ENCODE measurements at places on chromosomes 6 and 20. TPM values are rescaled to one million over a fixed set of nuclear protein-coding genes. Genes with fewer than 3 reads are reported as not detected.

DNA sequence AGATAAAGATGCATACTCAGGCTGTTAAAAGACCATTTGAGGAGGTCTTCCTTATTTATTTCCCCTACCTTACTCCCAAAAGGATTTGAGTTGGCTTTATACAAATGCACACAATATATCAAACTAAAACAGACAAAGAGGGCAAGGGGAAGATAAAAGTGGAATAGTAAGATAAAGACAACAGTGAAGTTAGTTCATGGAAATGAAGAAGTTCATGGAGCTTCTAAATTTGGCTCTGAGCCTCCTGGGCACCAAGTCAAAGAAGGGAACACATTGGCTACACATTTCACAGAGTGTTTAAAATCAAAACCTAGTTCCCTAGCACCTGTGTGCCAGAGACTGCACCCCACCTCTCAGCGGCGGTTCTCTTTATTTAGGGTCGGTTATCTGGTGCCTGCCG is 25.8 kb upstream of the ARMC2 start:
- DNase-seq = no peak

DNA sequence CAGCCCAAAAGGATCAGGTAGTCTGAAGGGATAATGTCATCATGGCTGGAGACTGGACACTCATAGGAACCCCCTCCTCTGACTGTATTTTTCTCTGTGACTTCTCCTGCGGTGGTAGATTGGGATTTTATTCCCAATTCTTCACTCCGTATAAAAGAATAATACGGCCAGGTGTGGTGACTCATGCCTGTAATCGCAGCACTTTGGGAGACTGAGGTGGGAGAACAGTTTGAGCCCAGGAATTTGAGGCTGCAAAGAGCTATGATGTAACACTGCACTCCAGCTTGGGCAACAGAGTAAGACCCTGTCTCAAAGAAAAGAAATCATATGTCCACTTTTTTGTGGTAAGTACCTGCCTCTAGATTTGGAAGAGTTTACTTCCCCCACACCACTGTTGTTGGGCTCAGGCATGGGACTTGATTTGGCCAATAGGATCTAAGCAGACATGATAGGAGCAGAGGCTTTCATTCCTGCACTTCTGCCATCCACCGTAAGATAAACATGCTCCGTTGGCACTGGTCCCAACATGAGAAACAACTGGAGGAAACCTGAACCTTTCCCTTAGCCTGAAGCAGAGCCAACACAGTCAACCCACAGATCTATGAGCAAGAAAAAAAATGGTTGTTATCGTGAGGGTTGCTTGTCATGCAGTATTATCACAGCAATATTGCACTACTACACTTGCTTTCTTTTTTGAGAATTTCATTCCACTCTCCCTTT is 82.0 kb downstream of the JPH2 start:
- DNase-seq = peak; percentile 68

LY6G6C gene
- 0.35 TPM for total RNA-seq

DNA sequence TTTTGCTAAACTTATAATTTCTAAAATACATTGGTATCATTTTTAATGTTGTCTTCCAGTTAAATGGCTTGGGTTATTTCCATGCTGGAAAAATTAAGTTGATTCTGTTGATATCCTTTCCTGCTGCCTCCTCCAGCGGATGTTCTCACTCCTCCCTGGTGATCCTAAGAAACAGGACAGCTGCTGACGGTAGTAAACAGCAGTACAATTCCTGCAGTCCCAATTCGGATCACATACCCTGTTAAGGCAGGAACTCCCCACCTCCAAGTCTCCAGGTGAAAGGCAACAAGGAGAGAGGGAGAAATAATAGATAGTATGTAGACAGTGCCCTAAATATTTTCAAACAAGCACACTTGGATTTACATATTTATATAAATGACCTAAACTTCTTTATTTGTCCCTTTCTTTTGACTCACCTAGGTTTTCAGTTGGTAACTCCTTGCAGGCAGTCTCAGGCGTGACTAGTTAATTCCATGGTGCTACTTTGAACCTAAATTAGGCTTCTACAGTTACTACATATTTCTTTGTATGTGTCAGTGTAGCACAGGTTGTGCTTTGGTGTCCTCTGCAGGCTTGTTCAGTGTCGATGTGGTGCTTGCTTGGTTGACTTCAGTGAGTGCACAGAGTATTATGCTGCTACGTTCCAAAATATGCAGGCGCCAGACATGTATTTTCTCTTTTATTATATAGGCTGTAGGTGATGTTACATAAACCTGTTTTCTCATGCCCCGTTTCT is 126.0 kb downstream of the ADGRB3 start:
- no peak for DNase-seq

DNA sequence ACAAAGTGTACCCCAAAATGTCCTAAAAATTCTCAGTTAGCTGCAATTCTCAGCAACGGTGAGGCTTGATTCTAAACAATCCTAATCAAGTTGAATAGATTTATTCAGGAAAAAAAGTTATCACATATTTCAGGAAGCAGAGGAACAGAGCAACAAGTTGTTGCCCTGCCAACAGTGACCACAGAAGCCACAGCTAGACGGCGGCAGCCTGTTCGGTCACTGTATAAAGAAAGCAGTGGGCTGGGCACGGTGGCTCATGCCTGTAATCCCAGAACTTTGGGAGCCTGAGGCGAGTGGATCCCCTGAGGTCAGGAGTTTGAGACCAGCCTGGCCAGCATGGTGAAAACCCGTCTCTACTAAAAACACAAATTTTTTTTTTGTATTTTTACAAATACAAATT is 171.2 kb upstream of the BMP5 start:
- DNase-seq = peak; percentile 94

DNA sequence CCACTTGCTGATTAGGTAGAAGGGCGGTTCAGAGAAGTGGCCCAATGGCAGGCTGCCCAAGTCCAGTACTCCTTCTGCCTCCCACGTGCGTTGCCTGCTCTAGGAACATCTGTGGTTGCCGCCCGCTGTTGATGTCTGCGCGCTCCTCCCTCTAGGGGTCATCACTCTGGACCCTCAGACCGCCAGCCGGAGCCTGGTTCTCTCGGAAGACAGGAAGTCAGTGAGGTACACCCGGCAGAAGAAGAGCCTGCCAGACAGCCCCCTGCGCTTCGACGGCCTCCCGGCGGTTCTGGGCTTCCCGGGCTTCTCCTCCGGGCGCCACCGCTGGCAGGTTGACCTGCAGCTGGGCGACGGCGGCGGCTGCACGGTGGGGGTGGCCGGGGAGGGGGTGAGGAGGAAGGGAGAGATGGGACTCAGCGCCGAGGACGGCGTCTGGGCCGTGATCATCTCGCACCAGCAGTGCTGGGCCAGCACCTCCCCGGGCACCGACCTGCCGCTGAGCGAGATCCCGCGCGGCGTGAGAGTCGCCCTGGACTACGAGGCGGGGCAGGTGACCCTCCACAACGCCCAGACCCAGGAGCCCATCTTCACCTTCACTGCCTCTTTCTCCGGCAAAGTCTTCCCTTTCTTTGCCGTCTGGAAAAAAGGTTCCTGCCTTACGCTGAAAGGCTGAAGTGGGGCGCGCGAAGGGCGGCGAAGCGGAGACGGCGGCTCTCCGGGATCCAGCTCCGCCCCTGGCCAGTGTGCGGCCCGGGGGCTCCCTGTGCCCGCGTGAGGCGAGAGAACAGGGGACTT is 8.5 kb downstream of the TRIM15 start:
- no peak for DNase-seq

GRCh38 chr6:43891072-43891870 is 121.3 kb downstream of the VEGFA start:
- DNase-seq = no peak

TPBG gene
- 9.0 TPM for total RNA-seq

SPATS1 gene
- total RNA-seq = not detected

FOXS1 gene
- not detected for total RNA-seq

EMILIN3 gene
- total RNA-seq = not detected

- no peak for DNase-seq
These were observed 82.1 kb upstream of the SRSF6 start for GRCh38 chr20:43375591-43375990.

LSM14B gene
- 34.0 TPM for total RNA-seq

- no peak for DNase-seq
These were observed 37.6 kb upstream of the CD83 start for GRCh38 chr6:14079971-14080370.

GRCh38 chr6:17007749-17008148 is 94.1 kb upstream of the STMND1 start:
- no peak for DNase-seq

ZNF831 gene
- not detected for total RNA-seq

GDAP1L1 gene
- not detected for total RNA-seq

DNA sequence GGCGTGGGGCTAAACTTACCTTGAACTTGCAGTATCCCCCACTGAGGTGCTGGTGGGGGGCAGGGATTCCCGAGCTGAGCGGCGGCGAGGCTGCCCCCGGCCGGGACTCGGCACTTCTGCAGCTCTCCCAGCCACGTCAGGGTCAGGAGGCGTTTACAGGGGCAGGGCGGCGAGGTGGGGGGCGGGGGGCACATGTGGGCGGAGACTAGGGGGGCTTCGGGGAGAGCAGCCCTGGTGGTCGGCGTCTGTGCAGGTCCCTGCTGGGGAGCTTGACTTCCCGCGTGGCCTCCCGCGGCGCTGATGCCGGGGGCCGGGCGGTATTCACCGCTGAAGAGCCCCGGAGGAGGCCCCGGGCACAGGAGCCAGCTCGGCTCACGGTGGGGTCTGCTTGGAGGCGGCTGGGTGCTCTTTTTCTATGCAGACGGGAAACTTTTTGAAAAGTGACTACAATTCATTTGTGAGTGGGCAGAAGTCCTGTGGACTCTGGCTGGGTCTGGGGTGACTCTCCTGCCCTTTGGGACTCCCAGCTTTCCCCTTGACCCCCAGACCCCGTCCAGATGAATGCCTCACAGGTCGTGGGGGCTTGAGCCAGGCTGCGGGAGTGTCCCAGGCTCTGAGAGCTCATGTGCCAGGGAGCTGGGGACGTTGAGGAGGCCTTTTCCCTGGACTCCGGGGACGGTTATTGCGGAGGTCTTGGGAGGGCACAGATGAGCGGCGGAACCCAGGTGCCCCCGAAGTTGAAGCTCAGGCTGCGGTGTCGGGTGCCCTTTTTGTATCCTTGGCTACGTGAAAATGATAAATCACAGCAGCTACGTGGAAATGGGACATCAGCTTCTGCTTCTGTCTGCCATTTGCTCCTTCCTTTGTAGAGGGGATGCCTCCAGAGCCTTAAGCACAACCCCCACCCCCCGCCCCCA is 75.9 kb upstream of the GATA5 start:
- no peak for DNase-seq

DNA sequence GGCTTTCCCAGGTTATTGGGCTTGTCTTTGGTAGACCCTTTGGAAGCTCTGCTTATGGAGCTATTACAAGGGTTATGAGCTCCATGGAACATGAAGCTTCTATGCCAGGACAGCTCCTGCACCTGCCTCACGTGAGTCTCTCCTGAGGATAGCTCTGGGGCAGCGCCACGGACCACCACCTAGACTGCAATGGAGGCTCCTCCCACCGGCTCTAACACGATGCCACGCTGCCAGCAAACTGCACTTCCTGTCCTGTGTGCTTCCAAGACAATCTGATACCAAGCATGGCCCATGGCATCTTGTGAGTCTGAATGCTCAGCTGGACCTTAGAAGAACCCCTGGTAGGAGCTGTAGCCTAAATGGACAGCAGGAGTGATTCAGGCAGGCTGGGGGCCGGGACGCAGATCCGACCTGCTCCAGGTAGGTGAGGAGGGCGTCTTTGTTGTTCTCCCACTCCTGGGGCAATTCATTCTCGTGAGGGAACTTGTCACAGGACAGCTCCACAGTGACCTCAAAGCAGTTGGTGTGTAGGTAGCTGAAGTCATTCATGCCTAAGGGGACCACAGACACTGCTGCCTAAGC is 5.5 kb downstream of the CPXM1 start:
- no peak for DNase-seq

DNA sequence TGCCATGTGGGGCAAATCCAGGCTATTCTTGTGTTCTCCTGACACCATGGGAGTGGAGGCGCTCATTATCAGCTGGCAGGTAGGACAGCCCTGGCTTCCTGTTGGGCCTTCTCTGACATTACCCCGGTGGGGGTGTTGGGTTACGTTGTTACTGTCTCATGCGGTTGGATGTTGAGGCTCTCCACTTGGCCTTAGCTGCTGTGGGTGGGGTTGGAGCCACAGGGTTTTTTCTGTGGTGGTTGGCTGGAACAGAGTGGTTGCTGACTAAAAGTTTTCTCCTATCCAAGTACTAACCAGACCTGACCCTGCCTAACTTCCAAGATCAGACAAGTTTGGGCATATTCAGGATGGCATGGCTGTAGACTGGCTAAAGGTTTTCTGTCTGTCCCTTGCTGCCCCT is 20.2 kb downstream of the RIPK1 start:
- DNase-seq = no peak

DNA sequence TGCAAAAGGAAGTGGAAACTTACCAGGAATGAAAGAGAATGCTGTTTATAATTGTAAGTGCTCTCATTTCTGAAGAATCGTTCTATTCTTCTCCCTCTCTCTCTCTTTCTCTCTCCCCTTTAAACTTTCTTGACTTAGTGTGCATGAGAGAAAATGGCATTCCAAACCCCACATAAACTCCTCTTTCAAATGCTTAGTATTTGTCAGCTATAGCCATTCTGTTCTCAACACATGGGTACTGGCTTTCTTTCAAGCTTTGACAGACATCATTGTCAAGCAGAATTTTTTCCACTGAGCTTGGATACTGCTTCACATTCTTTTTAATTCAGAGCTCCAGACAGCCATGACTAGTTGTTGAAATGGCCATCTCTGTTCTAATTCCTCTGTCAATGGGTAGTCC is 51.1 kb upstream of the PREP start:
- DNase-seq = no peak

OR12D3 gene
- total RNA-seq = not detected

DEFB116 gene
- total RNA-seq = not detected

GRCh38 chr6:131813991-131814390 is 6.2 kb downstream of the ENPP1 start:
- no peak for DNase-seq

- DNase-seq = no peak
These were observed 37.2 kb downstream of the CPXM1 start for GRCh38 chr20:2763186-2763585.

UNC5CL gene
- total RNA-seq = 0.32 TPM

DNA sequence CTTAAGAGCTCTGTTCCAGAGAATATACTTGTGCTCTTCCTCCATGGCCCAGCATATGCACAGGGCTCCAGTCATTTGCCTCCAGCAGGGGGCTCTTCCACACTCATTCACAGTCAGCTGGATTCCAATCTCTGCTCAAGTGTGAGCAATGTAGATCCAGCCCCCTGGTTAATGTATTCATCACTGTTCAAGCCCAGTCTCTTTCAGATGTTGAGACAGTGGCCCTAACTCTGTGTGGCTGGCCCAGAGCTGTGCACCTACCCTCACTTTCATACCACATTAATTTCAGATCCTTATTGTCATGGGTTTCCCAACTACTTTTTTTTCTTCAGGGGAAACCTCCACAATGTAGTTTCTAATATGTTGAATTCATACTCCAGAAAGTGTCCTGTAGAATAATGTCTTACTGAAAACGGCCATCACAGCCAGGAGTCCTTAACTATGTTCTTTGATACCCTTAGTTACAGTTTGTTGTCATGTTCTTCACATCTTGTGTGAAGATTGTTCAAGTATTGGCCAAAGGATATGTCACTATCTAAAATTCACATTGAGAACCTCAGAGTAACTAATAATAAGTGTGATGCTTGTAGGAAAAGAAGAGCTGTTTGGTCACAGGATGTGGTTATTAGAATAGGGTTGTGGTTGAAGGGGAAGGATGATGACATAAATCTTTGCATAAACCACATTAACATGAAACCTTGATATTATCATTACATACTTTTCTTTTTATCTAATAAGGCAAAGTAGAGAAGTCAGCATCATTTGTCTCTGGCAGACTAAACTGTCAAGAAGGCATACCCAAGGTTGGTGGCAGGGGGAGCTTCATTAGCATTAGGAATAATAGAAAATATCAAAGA is 14.4 kb upstream of the HLA-DQA1 start:
- DNase-seq = no peak

PNRC1 gene
- total RNA-seq = 88.4 TPM
